ENCODE measurements at places on chromosomes 5 and 9. TPM values are rescaled to one million over a fixed set of nuclear protein-coding genes. Genes with fewer than 3 reads are reported as not detected.

Gene IRX2
- total RNA-seq: 0.45 TPM

Gene ANKDD1B
- total RNA-seq: 0.64 TPM

Gene BTNL3
- total RNA-seq: 0.29 TPM

Gene DHFR
- total RNA-seq: 8.9 TPM

Gene CBY3
- not detected for total RNA-seq

Gene UNC5A
- 0.29 TPM for total RNA-seq

Gene SOWAHA
- not detected for total RNA-seq

Gene PAPPA
- total RNA-seq: 5.7 TPM

Gene ITK
- total RNA-seq: 4.5 TPM

Gene DEPDC1B
- 0.35 TPM for total RNA-seq

Gene CATSPER3
- 0.61 TPM for total RNA-seq

Gene AGXT2
- total RNA-seq: not detected

Gene ACOT12
- total RNA-seq: not detected

Gene SLC25A2
- total RNA-seq: 0.61 TPM

Gene SLC22A5
- total RNA-seq: 20.6 TPM

Gene SV2C
- not detected for total RNA-seq

- DNase-seq: no peak
Measured at GRCh38 chr5:5738797-5739489, 316.5 kb downstream of the ICE1 start.

GRCh38 chr9:132991351-132992300 lies 13.1 kb downstream of the GFI1B start:
- DNase-seq: no peak

DNA sequence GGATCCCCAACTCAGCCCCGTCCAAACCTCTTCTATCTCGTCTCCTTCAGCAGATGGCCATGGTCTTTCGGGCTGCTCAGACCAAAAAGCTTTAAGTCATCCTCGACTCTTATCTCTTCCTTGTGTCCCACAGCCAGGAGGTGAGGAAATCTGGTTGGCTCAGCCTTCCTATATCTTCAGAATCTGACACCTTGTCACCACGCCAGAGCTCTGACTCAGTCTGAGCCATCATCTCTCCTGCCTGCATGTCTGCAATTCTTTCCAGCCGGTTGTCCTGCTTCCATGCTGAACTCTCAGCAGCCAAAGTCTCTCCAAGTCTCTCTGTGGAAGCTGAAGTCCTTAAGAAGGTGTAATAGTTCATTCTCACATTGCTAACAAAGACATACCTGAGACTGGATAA lies 419.3 kb upstream of the ADAMTS16 start:
- no peak for DNase-seq

DNA sequence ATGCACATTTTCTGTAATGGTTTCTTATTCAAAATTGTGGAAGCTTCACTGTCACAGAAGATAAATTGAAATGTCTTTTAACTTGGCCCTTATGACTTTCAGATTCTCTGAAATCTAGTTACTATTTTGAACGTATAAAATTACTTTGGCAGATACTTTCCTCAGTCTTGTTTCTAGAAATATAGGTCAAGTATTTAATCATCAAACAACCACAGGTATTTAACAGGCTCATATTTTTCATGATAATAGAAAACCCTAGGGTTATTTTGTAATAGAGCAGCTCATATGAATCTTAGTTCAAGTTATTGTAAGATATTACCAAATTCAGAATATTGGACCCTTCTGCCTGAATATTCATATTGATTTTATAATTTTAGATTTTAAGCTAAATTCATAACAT lies 236.0 kb upstream of the CDH18 start:
- DNase-seq: no peak

- DNase-seq: peak; percentile 68
Measured at GRCh38 chr5:178469011-178469974, 120.9 kb downstream of the COL23A1 start.

GRCh38 chr5:143515829-143516228 lies 112.3 kb upstream of the NR3C1 start:
- DNase-seq: no peak

GRCh38 chr5:116738615-116739261 lies 164.1 kb upstream of the SEMA6A start:
- DNase-seq: no peak

GRCh38 chr9:22548625-22549024 lies 102.0 kb downstream of the DMRTA1 start:
- DNase-seq: no peak

DNA sequence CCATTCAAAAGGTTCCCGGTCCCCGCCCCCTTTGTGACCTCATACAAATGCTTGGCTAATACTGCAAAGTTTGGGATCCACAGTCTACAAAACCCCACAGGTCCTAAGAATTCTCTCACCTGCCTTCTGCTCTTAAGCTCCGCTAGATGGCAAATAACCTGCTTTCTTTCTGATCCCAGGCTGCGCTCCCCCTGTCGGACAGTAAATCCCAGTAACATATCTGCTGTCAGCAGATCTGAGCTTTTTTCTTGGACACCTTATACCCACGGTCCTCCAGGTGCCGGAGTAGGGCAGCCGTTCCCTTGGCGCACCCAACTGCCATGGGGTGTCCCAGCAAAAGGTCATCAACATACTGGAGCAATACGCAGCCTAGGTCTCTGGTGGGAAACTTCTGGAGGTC lies 39.0 kb upstream of the PPP1R26 start:
- DNase-seq: no peak

DNA sequence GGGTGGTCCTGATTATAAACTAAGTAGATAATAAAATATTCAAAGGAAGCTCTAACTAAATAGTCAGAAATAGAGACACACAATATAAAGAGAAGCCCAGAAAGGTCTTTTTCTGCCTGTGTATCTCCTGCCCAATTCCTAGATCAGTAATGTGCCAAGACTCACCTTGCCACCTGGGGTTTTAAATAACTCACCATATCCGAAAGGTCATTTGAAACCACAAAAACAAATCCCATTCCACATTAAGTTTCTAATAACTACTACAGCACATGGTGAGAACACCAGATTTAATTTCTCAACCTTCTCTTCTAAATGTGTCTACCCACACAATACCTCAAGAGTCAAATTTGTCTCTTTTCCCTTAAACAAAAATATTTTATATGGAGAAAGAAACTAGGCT lies 75.2 kb downstream of the ZNF608 start:
- no peak for DNase-seq

GRCh38 chr5:171617817-171618591 lies 167.6 kb upstream of the SMIM23 start:
- DNase-seq: peak; percentile 71

DNA sequence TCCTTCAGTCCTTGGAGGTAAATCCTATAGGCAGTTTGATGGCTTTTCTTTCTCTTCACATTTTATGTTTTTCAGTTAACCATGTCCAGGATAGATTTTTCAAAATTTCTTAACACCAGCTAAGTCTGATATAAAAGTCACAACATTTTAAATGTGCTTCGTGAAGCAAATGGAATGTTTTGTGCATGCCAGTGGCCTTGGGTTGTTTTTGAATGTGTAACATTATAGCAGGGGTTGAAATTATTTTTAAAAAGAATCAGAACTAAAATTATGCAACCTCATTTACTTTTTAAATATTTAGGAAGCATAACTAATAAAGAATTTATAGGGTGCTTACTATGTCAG lies 201.1 kb downstream of the ARHGEF28 start:
- DNase-seq: no peak

- DNase-seq: no peak
Measured at GRCh38 chr9:126482361-126483044, 131.2 kb upstream of the LMX1B start.

DNA sequence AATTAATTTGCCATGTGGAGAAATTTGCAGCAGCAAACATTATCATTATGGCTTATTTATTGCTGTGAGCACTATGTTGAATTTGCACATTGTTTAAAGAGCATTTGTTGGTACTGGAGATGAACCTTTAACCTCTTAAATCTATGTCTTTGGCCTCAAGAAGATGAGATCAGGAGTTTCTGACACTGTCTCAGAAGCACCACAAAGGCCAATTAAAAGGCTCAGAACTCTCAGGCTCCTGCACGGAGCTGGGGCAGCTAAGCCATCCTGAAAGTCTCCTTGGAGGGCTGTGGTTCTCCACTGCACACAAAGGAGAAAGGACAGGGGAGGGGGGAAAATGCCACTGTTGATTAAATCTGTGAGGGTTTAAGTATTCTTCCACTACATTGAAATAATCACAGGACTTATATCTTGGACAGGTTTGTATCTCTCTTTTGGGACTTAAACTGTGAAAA lies 33.1 kb downstream of the ZNF366 start:
- no peak for DNase-seq

- DNase-seq: no peak
Measured at GRCh38 chr5:124630767-124631704, 115.4 kb downstream of the ZNF608 start.

DNA sequence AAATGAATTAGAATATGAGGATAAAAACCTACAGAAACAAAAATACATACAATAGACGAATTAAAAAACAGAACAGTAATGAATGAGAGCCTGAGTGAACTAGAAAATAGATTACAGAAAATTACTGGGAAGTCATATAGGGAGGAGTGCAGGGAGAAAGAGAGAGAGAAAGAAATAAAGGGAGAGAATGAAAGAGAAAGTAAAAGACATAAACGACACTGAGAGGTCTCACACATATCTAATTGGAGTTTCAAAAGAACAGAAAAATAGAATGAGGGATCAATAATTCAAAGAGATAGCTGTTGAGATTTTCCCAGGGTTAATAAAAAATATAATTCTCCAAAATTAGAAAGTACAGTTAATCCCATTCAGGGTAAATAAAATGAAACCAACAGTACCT lies 156.4 kb upstream of the FTMT start:
- no peak for DNase-seq

GRCh38 chr5:124812771-124813358 lies 66.4 kb upstream of the ZNF608 start:
- DNase-seq: no peak

GRCh38 chr9:1979741-1980367 lies 35.3 kb upstream of the SMARCA2 start:
- no peak for DNase-seq

- DNase-seq: no peak
Measured at GRCh38 chr9:129453734-129454133, 167.2 kb downstream of the C9orf50 start.

- DNase-seq: no peak
Measured at GRCh38 chr5:159785656-159786055, 130.6 kb upstream of the ADRA1B start.

- peak; percentile 49 for DNase-seq
Measured at GRCh38 chr5:171595801-171596231, 176.4 kb downstream of the FGF18 start.

DNA sequence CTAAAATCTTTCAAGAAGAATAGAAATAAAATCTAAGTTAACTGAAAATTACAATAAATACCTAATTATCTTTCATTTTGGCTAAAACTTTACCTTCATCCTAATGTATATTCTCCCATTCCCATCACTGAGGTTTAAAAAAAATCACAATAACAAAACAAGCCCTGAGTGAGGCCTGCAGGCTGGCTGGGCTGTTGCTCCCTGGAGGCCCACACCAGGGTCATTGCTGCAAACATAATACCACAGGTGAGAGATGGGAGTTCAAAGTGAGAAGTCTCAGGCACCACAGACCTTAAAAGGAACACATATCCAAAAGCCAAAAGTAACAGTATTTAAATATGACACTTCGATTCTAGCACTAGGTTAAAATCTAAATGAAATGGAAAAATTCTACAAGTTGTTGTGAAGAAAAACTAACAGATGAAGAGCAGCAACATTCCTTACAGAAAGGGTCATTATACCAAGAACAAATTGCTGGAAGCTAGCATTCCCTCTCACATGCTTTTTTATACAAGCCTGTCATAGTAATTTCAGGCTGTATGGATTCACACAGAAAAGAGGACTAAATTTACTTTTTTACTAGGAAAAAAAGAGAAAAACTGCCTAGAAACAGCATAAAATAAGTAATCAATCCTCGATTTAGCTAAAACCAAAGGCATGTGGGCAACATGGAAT lies 57.8 kb downstream of the AUH start:
- DNase-seq: no peak

DNA sequence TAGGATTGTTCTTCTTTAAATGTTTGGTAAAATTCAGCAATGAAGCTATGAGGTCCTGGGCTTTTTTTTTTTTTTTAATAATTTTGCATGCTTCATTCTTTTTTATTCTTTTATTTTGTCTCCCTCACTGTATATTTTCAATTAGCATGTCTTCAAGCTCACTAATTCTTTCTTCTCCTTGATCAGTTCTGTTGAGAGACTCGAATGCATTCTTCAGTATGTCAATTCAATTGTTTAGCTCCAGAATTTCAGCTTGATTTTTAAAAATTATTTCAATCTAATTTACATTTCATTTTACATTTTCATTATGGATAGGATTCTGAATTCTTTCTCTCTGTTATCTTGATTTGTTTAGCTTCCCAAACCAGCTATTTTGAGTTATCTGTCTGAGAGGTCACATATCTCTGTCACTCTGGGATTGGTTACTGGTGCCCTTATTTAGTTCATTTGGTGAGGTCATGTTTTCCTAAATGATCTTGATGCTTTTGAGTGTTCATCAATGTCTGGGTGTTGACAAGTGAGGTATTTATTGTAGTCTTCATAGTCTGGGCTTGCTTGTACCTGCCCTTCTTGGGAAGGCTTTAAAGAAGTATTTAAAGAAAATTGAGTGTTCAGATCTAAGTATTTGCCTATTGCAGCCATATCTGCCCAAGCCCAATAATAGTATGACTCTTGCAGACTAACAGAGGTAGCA lies 9.1 kb downstream of the LURAP1L start:
- DNase-seq: no peak

DNA sequence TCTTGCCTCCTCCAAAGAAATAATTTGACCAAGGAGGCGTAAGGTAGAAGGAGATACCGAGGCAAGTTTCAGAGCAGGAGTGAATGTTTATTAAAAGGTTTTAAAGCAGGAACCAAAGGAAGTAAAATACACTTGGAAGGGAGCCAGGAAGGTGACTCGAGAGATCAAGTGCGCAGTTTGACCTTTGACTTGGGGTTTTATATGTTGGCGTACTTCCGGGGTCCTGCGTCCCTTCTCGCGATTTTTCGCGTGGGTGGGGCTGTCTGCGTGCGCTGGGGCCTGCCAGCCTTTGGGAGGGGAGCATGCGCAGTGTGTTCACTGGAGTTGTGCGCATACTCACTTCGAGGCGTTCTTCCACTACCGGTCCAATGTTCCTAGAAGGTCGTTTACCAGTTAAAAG lies 166.0 kb upstream of the IRX2 start:
- DNase-seq: peak; percentile 72

DNA sequence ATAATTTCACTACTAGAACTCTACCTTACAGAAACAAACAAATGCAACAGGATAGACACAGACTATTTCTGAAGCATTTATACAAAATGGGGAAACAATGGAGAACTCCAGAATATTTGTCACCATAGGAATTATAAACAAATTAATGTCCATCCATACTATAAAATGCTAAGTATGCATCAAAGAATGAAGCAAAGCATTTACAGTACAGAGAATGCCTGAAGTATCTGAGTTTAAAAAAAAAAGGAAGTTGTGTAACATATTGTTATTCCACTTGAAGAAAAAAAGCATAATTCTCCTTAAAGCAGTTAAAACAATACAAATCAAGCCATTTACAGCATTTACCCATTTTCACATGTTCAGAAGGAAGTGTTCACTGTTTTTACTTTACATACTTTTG lies 53.0 kb downstream of the DROSHA start:
- no peak for DNase-seq

Measured in mesenteric fat pad (tissue), 1 donor.